Hippocampal formation (tissue), 2 donors: ENCODE measurements at places on chromosomes 4 and X.

DNA sequence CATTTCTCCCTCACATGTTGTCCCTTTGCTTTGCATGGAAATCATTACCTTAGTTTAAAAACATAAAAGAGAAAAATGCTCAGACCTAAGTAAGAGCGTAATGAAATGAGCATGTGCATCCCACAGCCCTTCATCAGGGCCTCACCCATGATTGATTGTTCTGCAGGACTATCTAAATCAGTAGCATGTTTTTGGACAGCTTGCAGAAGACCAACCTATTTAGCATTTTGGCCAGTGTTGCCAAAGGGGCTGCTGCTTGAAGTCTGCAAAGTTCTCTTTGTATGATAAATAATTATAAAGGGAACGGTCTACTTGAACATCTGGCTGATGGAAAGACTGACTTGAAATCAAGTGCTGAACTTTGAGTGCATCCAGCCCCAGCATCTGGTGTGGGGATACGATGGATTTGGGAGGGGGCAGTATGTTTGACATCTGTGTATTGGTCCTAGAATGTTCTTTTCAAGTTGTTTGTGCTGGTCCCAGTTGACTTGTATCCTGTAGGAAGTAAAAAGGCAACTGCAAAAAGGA, 76.1 kb upstream of the LIMCH1 start:
- no peak for DNase-seq

- DNase-seq = peak; percentile 27
Observed at GRCh38 chr4:38190717-38191178, 230.6 kb downstream of the PTTG2 start.

DNA sequence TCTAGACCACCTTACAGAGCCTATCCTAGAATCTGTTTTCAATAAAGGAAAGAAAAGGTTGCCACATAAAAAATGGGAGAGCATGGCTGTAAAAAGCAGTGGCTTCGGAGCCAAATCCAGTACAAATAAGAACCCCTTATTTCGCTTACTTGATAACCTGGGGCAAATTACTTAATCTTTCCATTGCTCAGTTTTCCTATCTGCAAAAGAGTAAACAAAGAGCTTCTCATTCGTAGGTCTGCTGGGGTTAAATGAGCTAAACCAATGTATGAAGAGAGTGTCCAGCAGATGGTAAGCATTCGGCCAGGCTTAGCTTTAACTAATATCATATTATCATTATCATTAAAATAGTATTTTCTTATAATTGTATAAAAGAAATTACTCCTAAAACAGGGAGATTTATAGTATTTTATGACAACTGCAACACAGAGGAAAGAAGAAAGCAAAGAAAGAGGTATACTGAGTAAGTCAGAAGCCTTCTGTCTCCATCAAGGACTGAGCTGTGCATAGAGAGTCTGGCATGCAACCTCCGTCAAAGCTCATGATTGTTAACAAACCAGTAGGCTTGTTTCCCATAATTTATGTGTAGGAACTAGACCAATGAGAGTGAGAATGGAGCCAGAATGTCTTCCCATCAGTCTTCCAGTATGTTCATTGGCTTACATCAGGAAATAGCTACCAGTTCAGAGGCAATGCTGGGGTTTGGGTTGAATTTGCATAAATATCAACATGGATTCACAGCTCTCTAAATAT, 364.9 kb downstream of the UNC5C start:
- DNase-seq = no peak

GRCh38 chr4:7391637-7392437, 42.9 kb downstream of the PSAPL1 start:
- DNase-seq = no peak

DNA sequence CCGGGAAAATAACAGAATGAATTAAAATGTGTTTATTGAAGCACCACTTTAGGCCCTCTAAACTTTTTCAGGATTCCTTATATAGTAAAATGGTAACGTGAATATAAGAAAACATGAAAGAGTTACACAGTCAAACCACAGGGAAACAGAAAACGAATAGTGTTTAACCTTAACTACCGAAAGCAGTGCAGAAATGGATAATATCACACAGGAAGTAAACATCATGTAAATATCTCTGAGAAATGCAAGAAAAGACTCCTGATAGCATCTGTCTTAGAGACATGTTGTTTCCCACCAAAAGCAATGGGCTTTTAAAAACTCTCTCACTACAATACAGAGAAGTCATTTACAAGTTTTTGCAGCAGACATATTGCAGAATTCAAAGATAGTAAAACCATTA, 323.9 kb upstream of the CXXC4 start:
- no peak for DNase-seq
